NCI-H2171 (cell line): ENCODE measurements at places on chromosomes 2 and 18.

- DNase-seq = no peak
Observed at GRCh38 chr2:237352279-237352845, 61.6 kb downstream of the COL6A3 start.

DNA sequence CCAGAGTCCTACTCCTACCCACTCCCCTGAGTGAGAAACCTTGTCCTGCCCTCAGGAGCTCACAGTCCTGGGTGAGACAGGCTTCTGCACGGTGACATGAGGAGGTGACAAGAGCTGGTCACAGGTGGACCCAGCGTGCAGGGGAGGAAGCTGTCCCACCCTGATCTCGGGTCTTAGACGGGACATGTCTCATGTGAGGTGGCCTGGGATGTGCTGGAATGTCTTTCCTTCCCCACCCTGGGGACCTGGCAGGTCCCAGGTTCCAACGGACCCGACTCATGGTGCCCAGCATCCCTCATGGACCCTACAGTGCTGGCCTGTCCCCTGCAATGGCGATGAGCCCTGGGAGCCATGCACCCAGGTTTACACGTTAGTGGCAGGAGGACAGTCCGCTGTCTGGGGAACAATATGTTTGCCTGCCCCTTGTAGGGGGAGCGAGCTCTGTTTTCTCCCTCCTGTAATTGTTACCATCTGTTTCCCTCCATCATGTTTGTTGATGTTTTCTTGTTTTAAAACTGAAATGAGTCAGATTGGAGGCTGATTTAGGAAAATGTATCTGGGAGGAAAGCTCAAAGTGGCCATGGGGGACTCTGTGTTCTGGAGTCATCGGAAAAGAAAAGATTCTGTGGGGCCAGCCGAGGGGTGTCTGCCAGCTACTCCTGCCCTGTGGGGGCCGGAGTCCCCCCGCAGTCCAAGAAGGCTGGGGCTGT is 238.1 kb downstream of the KLHL29 start:
- no peak for DNase-seq

DNA sequence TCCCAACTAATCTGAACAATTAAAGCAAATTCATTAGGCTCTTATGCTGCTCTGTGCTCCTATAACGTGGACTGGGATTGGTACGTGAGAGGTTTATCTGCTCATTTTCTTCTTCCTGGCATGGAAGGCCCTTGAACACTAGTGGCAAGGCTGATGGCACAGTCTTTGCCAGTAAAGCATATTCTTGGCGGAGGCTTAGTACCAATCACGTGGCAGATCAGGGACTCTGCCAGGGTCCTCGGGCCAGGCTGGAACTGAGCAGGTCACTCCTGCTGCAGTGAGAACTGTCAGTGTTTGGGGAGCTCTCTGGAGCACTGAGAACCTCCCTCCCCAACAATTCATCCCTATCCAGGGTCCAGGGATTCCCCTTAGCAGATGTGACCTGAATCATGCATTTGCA is 3.7 kb upstream of the ALPK2 start:
- DNase-seq = no peak

GRCh38 chr2:52289741-52290140 is 1257.8 kb upstream of the NRXN1 start:
- no peak for DNase-seq

- DNase-seq = no peak
Observed at GRCh38 chr2:207505728-207506127, 24.0 kb upstream of the CREB1 start.

- no peak for DNase-seq
Observed at GRCh38 chr2:63875131-63875527, 33.4 kb downstream of the UGP2 start.

DNA sequence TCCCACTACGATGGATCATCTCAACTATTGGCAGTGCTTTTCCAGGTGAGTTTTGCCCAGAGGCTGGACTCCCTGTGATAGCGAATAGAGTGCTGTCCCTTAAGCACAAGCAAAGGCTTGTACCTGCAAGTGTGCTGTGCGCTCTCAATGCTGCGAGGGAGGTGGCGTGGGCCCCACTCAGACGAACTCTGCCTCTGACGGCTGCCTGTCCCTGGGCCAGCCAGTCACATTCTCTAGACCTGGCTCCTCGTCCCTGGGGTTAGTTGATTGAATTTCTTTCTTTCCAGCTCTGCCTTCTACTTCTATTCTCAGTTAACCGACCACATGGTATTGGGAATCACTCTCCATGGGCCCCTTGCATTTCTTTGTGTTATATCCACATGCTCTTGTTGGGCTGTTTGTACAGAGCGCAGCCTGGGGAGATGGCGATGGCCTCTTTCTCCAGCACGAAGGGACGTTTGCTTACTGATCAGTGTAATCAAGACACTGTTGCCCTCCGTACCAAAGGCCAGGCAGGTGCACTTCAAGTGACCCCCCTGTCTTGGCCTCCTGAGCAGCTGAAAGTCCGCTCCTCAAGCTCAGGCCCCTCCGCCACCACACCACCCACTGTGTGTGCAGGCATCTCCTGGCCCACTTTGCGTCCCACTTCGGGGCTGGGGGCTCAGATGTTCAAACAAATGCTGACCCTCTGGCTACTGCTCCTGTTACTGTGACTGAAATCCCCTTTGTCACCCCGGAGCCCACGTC is 151.3 kb downstream of the ZNF236 start:
- no peak for DNase-seq

DNA sequence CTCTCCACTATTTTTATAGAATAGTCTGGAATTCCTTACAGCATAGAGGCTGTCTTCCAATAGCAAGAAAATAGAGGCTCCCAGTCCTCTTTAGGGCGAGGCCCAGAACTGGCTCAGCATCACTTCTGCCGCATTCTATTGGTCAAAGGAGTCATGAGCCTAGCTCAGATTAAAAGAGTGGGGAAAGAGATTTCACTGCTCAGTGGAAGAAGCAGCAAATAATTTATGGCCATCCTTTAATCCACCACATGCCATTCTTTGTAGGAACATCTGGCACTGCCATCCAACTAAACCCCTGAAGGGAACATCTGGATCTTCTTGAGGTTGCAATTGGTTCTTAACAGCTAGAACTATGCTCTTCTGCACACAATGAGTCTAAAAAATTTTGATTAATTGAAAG is 43.4 kb upstream of the NEUROD1 start:
- no peak for DNase-seq

DNA sequence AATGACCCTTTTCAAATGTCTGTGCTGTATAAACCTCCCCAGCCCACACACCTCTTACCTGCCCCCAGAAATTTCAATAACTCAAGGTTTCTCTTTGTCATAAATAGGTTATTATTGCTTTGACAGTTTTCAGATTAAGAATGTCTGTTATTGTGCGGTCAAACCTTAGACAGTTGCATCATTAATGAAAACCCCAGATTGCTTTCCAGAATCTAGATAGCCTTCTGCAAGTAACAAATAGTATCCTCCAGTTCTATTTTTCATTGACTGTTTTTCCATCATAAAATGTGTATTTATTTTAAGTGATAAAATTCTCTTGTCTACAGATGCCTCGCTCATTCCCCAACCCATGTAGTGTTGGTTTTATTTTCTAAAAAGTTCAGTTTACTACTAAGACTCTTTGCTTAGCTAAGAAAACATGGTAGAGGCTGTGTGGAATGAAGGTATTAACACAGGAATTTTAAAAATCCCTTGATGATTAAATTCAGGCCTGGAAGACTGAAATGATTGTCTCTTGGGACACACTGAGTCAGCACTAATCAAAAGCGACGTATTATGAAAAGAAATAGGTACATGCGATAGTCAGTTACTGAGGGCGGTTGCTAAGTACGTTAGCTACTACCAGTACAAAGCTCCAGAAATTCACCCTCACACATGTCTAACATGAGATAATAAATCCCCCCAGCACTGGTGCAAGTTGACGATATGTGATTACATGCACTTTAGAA is 38.4 kb upstream of the ITGAV start:
- no peak for DNase-seq

GRCh38 chr18:59416818-59417217 is 57.8 kb upstream of the LMAN1 start:
- DNase-seq = no peak

GRCh38 chr2:55057474-55057873 is 7.2 kb upstream of the RTN4 start:
- no peak for DNase-seq

DNA sequence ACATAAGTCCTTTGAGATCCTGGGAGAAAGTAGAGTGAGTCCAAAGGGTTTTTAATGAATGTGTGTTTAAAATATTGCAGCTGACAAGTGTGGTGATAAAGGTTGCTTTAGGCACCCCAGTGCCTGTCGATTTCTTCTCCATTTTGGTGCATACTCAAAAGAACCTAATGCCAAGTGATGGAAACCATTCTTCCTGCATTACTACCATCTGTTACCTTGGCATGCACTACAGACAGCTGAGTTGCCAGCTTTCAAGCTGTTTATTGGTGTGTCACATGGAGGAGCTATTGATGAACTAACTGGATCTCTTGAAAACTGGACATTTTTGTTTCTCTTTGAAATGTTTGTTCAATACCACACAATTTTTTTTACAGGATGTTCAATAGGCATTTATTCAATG is 350.0 kb downstream of the AKAIN1 start:
- peak; percentile 6 for DNase-seq

- DNase-seq = no peak
Observed at GRCh38 chr2:235848055-235848454, 320.1 kb downstream of the GBX2 start.

DNA sequence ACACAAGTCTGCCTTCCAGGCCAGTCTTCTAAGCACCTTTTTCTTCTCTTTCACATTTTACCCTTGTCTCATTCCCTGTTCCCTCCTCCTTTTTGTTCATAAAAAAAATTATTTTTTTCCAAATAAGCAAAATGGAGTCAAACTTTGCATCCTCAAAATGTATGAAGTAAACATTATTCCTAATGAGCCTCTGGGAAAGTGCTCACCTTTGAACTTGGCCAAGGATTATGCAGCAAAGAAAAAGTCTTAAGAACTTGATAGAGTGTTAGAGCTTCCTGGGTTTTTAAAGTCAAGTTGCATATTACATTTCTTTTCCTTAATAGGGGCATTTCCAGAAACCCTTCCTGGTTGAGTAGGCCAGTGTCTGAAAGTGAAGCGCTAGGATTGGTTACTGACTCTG is 31.6 kb downstream of the EPAS1 start:
- DNase-seq = no peak

GRCh38 chr18:3451989-3452749 is 2.2 kb downstream of the TGIF1 start:
- DNase-seq = no peak

DNA sequence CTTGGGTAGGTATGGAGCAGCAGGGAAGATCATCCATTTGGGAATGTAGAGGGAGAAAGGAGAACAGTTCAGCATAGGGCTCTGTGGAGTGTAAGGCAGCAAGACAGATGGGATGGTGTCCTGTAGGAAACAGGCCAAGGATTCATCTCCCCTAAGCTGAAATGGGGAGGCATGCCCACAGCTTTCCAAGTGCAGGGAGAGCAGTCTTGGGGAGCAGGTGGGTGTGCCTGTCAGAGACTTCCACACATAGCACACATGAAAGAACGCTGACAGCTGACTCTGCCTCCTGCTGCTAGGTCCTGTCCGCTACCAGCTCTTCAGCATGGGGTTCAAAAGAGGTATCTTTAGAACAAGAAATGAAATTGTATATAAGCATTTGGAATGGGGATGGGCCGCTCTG is 9.0 kb downstream of the SETBP1 start:
- DNase-seq = no peak

DNA sequence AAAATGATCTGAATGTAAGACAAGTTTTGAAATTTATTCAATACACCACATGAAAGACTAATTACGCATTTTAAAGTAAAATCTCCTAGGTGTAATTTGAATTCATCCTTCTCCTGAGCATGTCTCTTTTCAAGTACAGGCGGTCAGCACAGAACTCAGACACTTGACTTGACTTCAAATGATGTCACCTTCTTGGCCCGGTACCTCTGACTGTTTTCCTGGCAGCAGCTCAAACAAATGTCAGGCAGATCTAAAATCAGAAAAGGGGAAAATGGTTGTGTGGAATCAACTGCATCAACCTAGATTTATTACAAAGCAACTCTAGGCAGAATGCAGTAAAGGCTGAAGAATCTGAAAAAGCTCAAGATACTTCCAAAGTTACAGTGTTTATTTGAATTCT is 11.4 kb upstream of the PROKR1 start:
- DNase-seq = no peak

- no peak for DNase-seq
Observed at GRCh38 chr2:208906330-208906729, 499.7 kb downstream of the PTH2R start.

DNA sequence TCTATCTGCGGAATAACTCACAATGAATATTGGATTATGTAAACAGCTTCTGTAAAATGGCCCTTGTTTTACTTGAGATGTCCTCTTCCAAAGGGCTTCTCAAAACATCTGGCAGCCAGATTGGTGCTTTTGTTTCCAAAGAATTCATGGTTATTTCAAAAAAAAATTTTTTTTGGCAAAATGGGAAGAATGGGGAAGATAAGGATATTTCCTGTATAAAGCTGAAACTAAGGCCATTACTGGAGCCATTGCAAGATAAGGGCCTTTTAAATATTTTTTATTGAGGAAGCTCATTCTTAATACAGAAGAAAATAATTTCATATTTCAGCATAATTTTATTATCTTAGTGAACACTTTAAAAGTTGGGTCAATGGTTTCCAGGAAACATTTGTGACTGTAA is 259.1 kb downstream of the GALNT13 start:
- no peak for DNase-seq

DNA sequence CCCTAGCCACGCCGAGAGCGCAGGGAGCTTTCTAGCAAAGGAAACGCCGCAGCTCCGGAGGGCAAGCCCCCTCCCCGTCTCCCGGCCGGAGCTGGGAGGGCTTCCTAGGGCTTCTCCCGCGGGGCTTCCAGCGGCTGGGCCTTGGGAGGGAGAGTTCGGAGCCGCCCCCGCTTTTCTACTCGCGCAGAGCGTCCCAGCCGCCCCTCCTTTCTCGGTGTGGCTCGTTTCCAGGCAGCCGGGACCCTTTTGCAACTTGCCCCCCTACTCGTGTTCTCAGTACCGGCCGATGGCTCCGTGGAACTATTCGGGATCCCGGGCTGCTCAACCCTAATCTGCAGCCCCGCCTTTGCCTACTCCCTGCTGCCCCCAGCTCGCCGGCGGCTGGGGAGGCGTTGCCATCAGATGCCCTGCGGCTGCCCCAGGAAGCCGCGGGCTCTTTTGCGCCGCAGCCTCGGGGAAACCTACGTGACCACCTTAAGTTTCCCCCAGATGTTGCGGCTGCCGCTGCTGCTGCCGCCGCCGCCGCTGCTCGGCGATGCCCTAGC is 1.5 kb upstream of the NR4A2 start:
- DNase-seq = no peak

DNA sequence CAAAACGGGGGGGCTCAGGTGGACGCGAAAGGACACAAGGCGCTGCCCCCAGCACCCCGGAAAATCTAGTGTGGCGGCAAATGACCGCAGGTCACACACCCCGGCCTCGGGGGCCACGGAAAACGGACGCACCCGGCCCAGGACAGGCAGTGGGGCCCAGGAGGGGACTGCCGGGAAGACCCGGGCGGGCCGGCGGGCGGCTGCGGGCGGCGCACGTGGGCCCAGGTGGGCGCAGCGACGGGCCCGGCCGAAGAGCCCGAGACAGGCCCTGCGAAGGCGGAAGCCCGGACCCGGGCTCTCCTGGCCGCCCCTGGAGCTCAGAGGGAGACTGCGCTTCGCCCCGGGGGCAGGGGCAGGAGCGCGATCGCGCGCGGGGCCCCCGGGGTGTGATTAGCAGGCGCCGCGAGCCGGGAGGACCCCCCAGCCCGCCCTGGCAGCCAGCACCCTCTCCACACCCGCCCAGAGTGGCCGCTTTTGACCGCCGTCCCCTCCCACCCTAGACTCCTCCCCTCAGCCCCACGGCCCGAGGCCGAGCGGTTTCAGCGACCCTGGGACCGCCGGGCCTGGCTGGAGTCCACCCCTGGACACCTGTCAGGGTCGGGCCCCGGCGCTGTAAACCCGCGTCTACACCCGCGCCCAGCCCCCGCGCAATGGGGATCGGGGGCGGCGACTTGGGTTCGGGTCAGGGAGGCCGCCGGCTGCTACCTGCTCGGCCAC is 773 bp downstream of the MBP start:
- DNase-seq = no peak
